ENCODE measurements at places on chromosomes 2 and 18.

DNA sequence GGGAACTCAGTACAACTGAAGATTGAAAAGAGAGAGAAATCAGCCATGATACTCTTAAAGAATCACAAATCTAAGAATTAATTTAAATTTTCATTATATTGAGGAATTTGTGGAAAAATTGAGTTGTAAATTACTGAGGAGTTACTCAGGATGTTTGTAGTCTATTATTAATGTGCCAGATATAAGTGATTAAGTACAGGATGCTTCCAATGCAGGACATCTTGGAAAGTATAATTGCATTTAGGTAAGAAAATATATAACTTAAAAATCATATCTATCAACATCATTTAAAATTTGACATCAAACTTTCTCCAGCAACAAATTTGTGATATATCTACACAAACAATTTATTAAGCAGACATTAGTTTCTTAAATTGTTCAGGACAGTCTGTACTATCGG lies 1.3 kb downstream of the CALCRL start:
- no peak for DNase-seq

DNA sequence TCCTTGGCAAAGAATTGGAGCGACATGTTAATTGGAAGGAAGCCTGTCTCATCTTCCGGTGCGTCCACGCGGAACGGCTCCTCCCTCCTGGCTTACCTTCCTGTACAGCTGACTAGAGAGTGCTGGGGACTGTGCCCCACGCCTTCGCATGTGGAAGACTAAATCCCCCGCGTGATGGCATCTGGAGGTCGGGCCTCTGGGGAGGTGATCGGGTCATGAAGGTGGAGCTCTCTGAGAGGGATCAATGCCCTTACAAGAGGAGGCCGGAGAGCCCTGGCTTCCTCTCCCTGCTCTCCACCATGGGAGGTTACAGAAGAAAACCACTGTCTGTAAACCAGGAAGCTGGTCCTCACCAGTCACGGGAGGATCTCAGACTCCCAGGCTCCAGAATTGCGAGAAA lies 104.1 kb upstream of the OTOS start:
- no peak for DNase-seq

DNA sequence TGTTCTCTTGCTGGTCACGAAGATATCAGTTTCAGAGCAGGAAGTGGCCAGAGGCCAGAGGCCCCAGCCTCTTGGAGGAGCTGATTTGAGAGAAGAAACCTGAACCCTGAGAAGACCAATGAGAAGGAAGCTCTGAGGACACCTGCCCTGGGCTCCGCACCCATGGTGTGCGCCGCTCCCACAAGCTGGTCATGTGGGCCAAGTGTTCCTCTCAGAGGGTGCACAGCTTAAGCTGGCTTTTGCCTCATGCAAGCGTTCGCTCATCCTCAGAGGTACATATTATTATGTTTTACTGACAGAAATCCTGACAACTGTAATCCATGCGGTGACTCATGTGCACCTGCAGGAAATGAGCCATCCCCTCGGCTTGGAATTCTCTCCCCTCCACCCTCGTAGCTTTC lies 316.1 kb upstream of the MYT1L start:
- no peak for DNase-seq

- DNase-seq, result no peak
These were observed 250.9 kb downstream of the ICOS start for GRCh38 chr2:204187229-204188083.

- DNase-seq, result no peak
These were observed 8.3 kb upstream of the MRPL33 start for GRCh38 chr2:27762951-27763906.

DNA sequence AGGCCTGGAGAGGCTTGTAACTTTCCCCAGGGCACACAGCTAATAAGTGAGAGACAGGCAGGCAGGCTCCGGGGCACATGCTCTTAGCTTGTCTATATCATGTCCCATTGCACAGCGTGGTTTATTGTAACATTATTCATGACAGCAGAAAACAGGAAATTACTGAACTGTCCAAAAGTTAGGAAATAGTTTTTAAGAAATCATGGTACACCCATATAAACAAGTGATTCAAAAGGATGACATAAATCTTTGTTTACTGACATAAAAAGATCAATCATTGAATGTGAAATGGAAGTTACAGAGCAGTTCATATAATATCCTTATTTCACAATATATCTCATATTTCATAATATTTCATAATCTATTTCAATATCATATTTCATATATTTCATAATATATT lies 34.3 kb upstream of the TXNDC2 start:
- DNase-seq, result no peak

DNA sequence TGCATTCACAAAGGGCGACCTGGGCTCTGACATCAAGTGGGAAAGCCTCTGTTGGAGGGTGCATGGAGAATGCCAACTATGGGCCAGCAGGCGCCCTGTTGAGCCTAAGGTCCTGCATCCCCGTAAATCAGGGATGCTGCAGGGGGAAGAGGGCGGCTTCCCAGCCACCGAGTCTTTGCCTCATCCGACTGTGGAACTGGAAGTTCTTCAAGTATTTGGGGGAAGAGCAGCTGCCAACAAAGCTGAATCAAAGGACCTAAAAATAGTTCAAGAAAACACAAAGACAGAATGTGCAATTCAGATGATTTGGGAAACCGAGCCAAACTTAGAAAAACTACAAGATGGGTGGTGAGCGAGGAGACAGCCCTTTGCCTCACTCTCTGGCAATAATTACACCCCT lies 281.1 kb upstream of the MGAT5 start:
- no peak for DNase-seq

Measured in stimulated activated CD8-positive, alpha-beta memory T cell treated with anti-CD3 and anti-CD28 coated beads, Interleukin-7, amount 100 ng/mL, for 1 hour (primary cell).